Right hindlimb (tissue), 1 donor: ENCODE measurements at places on chromosomes 2 and 18.

GRCh38 chr2:97781981-97782380, 68.6 kb downstream of the ZAP70 start:
- DNase-seq: no peak

GRCh38 chr18:28995319-28995718, 818.4 kb upstream of the CDH2 start:
- DNase-seq: no peak

GRCh38 chr2:83386549-83386948, 1072.5 kb downstream of the SUCLG1 start:
- no peak for DNase-seq

- DNase-seq: peak; percentile 75
Observed at GRCh38 chr18:11269257-11269656, 119.9 kb upstream of the PIEZO2 start.

GRCh38 chr2:103809941-103810441, 1043.9 kb upstream of the POU3F3 start:
- no peak for DNase-seq

DNA sequence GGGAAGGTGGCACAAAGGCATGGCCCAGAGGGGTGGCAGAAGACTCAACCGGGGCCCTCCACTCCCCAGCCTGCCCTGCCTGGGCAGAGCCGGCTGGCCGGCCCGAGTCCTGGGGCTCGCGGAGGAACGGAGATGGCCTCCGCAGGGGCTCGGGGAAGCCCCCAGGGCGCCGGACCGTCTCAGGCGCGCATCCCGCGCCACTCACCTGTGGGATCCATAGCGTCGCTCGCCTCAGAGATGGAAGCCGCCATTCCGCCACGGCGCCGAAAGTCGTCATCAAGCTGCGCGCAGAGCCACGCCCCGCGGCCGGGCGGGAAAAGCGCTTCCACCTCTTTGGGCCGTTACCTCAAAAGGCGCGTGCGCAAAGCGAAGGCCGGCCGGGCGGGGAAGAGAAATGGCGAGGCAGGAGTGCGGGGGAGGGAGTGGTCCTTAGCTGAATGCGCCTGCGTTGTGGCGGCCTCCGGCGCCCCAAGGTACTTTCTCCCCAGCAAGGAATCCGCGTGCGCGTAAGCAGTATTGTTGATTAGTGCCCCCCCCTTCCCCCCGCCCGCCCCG, at the start of gene SMPD4:
Gene SMPD4, minus strand, starts transcription at position 278 of the 555 bp plus-strand sequence. CDS start 5,010 bp downstream, outside the sequence.
- DNase-seq: peak; percentile 99

GRCh38 chr2:83827618-83828017, 631.5 kb downstream of the SUCLG1 start:
- no peak for DNase-seq

DNA sequence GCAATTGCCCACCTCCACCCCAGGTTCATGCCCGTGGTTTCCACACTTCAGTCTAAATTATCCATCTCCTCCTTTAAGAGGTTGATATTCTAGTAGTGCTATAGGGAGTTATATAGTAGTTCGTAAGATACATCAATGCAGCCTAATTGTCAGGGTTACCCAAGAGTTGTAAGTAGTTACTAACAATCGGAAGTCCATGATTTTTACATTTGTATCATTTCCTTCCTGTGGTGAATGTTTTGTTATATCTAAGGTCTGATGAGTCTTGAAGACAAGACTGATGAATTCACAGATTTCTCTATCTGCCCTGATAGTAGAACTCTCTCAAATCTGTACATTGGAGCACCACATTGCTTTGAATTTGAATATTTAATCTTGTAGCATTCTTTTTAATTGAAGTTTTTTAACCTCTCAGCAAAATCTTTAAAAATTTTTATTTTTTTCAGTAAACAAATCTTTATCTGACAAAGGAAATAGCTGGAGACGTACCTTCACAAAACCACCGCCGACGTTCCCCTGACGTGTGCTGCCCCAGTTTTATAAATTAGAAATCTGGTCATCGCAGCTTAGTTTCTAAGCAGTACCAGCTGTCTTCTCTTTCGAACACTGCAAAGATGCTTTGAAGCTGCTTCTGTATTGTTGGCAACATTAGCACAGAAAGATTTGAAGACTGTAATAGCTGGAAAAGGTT, 264.5 kb downstream of the SOCS6 start:
- no peak for DNase-seq

- no peak for DNase-seq
Observed at GRCh38 chr2:115491186-115491793, 1048.8 kb downstream of the DPP10 start.
